H9 (cell line): ENCODE measurements at places on chromosomes 3 and 15. TPM values are rescaled to one million over a fixed set of nuclear protein-coding genes. Genes with fewer than 3 reads are reported as not detected.

GRCh38 chr3:113104357-113105092, 106.8 kb upstream of the BOC start:
- DNase-seq: no peak

Gene MYRIP
- 1.8 and 2.2 TPM in 2 replicates for total RNA-seq

GRCh38 chr3:195859846-195860411, 48.2 kb upstream of the MUC4 start:
- DNase-seq: no peak

- no peak for DNase-seq
Observed at GRCh38 chr3:42012383-42012934, 50.6 kb upstream of the ULK4 start.

Gene BNC1
- total RNA-seq: not detected in 2 replicates

DNA sequence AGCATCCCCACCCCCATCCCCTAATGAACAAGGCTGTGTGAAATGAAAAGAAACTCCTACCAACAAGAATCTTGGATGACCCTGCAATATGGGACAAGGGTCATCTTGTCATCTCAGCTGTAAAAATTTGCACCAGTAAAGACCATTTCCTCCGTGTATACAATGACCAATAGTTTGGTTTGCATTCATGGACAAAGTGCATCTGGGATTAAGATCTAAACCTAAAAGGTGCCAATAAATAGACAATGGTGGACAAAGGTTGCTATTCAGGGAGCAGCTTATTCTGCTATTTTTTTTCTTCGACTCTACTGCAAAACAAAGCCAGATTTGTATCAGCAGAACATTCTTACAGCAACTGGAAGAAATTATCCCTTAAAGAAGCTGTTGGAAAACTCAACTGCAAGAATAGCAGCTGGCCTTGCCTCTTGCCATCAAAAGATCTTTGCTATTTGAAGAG, 8.0 kb downstream of the MGLL start:
- DNase-seq: no peak

Gene DPPA4
- total RNA-seq: 796 and 821 TPM in 2 replicates

DNA sequence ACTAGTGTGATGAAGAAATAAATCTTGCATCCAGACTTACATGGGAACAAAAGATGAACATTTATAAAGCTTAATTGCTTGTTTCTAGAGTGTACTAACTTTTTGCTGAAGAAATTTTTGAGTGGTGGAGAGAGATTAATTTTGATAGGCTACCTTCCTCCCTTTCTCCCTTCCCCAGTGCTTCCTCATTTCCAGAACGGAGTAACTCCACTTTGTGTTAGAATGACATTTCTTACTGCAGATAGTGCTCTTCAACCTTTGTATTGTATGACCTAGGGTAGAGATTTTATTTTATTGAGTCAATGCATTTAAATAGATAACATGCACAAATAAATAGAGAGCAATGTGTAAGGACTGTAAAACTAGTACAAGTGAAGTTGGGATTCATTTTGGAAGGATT, 1.9 kb downstream of the ATP1B3 start:
- DNase-seq: no peak

Gene RAB27A
- 6.0 and 6.8 TPM in 2 replicates for total RNA-seq

Gene SI
- total RNA-seq: not detected in 2 replicates

Gene SELENOT
- total RNA-seq: 73.8 and 79.1 TPM in 2 replicates

Gene P2RY1
- total RNA-seq: 6.3 and 6.4 TPM in 2 replicates

Gene SLC24A5
- not detected in 2 replicates for total RNA-seq

DNA sequence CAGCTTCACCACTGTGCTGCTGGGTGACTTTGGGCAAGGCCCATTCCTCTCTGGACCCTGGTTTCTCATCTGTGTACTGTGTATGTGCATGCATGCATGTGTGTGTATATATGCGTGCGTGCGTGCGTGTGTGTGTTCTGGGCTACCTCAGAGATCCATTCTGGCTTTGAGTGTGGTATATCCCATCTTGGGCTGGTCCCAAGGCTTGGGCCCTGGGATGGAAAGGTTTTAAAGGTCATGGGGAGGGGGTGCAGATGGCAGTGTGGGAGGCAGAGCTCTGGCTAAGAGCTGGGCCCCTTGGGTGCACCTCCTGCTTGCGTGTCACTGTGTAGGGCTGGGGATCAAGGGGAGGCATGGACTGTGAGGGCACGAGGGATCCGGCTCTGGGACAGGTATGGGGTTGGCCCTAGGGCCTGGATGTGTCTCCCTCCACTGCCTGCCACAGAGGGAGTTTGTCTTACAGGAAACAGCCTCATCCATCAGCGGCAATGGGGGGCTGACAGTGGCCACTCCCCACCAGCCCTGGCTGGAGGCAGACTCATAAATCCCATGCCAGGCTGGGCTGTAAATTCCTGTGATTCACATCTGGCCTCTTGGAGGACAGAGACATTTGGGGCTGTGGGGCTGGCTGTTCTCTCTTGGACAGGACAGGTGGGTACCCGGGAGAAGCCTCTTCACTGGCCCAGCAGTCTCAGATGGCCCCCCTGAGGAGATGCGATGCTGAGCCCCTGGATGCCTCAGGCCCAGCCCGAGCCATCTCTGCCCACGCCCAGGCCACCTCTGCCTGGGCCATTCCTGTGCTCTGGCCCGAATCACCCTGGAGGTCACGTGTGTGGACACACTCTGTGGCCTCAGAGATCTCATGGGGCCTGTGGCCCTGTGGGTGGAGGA, 21.4 kb upstream of the CSPG4 start:
- DNase-seq: no peak

Gene TRAT1
- total RNA-seq: not detected in 2 replicates

Gene SNTN
- total RNA-seq: not detected in 2 replicates

GRCh38 chr3:24810881-24811280, 316.2 kb upstream of the THRB start:
- no peak for DNase-seq

DNA sequence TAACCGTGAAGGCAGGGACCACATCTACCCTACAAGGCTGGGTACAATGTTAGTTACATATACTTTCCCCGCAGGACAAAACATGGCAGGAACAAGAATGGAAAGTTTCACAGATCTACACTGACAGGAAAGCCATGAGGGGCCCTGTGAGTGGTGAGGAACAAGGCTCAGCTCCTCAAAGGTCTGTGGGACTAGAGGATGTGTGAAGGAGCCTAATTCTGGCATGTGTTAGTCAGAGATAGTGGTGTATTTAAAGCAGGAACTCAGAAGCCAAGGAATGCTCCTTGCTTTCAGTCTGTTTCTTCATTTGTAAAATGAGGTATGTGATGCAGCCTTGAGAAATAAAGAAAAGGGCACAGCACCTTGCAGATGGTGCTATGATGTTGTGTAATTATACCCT, 25.1 kb downstream of the ETV5 start:
- DNase-seq: no peak

Gene SPTBN5
- 0.90 and 0.97 TPM in 2 replicates for total RNA-seq

- DNase-seq: no peak
Observed at GRCh38 chr15:93029214-93029835, 59.7 kb downstream of the RGMA start.

Gene NEK10
- 0.66 and 0.97 TPM in 2 replicates for total RNA-seq

- no peak for DNase-seq
Observed at GRCh38 chr3:130969621-130970020, 57.0 kb downstream of the ASTE1 start.

- no peak for DNase-seq
Observed at GRCh38 chr3:76442374-76442915, 597.5 kb upstream of the ROBO2 start.

DNA sequence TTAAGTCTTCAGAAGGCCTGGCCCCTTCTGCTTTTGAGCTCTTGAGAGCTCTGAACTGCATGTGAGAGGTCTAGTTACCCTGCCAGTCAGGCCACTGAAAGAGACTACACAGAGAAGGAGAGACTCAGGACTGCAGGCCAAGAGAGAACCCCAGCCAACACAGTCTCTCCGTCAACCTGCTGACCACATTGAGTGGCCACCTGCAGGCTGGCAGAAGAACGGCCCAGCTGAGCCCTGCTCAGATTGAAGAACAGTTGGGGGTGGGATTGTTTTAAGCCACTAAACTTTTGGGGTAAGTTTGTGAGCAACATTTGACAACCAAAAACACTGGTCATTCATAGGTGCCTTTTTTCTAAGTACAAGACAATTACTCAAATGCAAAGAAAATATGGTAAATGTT, 273.5 kb upstream of the CCDC54 start:
- no peak for DNase-seq

GRCh38 chr3:123315271-123315595, 113.5 kb downstream of the SEC22A start:
- DNase-seq: no peak

- no peak for DNase-seq
Observed at GRCh38 chr15:58910456-58910855, 23.0 kb downstream of the SLTM start.
